Adipocyte (in vitro differentiated cells): ENCODE measurements at places on chromosomes 1 and 21.

DNA sequence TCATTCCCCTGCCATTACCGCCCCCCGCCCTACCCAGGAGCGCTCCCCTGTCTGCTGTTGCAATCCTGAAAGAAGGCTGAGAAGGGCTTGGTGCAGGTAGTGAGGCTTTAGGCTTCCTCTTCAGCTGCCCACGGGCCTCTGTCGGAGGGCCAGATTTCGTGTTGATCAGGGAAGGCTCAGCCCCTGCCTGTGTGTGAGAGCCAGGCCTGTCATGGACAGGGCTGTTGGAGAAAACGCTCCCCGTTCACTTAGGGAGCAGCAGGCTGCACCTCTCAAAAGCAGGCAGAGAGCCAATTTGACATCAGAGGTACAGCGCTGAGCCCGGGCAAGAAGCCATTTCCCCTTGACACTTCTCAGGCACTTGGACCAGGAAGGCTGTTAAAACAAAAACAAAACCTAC, 19.0 kb downstream of the TEX35 start:
- no peak for DNase-seq

DNA sequence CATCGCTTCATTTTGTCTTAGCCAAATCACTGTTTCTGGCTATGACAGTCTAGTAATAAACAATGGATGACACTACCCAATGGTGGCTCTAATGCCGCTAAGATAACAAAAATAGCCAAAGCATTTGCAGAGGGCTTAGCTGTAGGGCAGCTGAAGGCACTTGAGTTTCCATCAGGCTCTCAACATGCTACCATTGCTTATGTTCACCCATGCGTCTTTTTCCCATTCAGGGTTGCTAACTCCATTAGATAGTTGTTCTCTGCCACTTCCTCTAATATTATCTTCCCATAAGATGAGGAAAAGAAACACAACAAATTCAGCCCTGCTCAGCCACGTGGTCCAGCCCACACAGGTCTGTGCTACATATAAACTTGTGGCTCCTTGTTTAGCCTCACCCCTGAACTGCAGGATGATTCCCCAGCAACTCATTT, 159.6 kb downstream of the TOMM20 start:
- no peak for DNase-seq

GRCh38 chr1:192668409-192668983, 32.5 kb downstream of the RGS13 start:
- no peak for DNase-seq

DNA sequence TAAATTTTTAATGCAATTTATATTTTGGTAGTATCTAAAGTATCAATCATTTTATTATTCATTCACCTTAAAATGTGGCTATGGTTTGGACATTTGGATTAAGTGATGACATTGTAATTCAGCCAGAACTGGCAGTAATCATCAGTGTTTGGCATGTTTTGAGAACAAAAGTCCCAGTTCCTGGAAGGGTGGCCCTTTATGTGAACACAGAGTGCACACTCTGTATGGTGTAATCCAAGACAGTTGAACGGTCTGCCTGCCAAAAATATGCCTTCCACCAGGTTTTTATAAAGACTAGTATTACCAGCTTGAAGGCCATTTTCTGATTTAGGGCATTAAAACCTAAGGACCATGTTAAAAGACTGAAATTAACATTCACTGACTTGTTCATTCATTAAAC, 448.7 kb downstream of the LTN1 start:
- no peak for DNase-seq

- DNase-seq: no peak
Observed at GRCh38 chr1:44336668-44337067, 18.4 kb downstream of the ERI3 start.

- no peak for DNase-seq
Observed at GRCh38 chr1:110506541-110506940, 12.4 kb downstream of the KCNA10 start.

DNA sequence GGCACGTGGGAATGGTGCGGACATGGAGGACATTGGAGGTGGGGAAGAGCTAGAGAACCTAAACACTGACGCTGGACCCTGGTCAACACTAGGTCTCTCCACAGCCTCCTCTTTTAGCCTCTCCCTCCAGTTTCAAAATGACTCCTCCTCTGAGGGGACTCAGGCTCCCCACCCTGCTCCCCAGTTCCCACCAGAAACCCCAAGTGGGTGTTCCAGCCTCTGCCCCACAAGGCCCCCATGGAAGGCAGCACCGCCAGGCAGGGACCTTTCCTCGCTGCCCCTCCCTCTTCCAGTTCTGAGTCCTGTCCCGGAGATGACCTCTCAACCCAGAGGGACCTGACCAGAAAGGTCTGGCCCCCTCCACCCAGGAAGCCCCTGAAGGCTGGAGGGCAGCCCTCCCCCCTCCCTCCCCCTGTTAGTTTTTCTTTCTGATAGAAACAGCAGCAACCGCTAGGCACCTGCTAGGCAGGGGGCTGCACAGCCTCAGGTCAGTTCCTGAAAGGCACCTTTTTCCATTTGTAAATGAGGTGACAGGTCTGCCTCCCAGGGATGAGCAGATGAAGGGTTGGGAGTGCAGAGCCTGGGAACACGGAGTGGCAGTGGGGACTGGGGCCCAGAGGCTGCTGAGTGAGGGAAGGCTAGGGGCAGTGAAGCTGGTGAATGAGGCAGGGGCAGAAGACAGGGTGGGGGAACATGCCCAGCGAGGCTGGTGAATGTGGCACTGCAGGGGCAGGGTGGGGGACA, 9.3 kb upstream of the ITGB2 start:
- DNase-seq: no peak

DNA sequence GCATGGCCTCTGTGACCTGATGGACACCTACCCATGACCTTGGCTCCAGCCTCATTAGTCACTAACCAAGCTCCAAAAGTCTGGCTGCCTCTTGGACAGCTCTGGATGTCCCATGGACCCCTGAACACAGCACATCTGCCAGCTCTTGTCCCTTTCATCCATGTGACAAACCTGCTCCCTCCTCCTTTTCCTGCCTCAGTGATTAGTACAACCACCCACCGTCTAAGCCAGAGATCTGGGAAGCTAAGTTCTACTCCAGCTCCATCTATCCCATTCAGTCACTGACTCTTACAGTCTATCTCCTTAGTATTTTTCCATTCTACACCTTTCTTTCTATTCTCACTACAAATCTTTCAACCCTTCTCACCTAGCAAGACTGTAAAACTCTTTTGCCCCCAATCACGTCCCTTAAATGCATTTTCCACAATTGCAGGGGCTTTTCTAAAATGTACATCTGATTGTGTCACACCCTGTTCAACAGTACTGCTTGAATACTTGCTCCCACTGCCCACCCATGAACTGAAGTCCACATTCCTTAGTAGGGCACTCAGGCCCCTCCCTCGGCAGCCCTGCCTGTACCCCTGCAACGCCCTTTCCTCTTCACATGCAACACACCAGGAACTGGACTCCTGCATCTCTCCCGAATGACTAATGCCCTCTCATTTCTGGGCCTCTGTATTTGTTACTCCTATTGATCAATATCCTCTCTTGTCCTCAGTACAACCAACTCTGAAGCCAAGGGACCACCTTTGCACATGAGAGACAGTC, 7.2 kb downstream of the GPN2 start:
- DNase-seq: no peak

GRCh38 chr1:105485207-105485606, 1571.3 kb upstream of the PRMT6 start:
- peak; percentile 84 for DNase-seq

- DNase-seq: peak; percentile 85
Observed at GRCh38 chr1:67853704-67854103, 20.4 kb upstream of the GNG12 start.

- DNase-seq: no peak
Observed at GRCh38 chr21:42163511-42163863, 55.5 kb upstream of the ABCG1 start.

DNA sequence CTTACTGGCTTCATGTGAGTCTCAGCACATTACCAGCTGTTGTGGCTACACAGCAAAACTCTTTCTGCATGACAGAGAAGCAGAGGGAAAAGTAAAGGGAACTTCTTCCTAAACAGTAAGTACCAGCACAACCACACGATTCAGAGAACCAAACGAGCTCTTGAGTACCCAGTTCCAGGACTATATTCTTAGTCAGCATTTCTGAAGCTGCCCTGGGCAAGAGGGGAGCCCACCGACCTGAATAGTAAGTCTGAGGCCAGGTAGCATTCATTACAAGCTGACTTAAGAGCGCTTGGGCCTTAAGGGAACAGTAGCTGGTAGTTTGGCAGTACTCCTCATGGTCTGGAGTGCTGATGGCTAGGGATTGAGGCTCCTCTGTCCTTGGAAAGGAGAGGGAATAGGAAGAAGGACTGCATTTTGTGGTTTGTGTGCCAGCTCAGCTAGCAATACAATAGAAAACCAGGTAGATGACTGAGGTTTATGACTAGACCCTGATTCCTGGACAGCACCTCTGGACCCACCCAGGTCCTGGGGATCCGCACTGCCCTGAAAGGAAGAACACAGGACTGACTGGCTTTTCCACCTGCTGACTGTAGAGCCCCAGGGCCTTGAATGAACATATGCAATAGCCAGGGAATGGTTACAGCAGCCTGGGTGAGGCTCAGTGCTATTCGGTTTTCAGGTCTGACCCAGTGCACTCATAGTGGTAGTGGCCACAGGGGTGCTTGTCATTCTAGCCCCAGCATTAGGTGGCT, 396.8 kb upstream of the PRMT6 start:
- DNase-seq: no peak

GRCh38 chr1:218584418-218585155, 239.5 kb downstream of the TGFB2 start:
- DNase-seq: no peak

DNA sequence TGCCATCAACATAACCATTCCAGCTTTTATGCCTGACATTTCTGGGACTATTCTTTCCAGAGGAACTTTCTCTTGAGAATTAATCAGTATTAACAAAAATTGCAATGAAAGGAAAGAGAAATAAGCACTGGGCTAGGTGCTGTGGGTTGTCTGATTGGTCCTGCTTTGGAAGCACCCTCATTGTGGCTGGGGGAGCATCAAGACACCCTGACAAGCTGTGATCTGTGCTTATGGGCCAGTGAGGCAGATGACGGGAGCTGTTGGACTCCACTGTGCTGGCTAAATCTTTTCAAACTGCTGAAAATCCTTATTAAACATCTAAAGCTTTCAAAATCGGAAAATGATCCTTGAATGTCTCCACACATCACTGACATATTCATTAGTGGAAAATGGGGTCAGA, 20.0 kb downstream of the UBASH3A start:
- DNase-seq: no peak

- DNase-seq: no peak
Observed at GRCh38 chr1:87535551-87535950, 206.9 kb downstream of the LMO4 start.

GRCh38 chr1:84428235-84428634, 30.0 kb downstream of the DNASE2B start:
- no peak for DNase-seq

GRCh38 chr1:115230281-115230680, 107.8 kb downstream of the NGF start:
- no peak for DNase-seq

- DNase-seq: no peak
Observed at GRCh38 chr1:67827688-67828087, 5.6 kb downstream of the GNG12 start.

GRCh38 chr1:71015745-71016144, 31.9 kb downstream of the PTGER3 start:
- DNase-seq: no peak

- peak; percentile 41 for DNase-seq
Observed at GRCh38 chr21:37339552-37339939, 27.0 kb upstream of the DYRK1A start.

- DNase-seq: peak; percentile 92
Observed at GRCh38 chr1:36323636-36324352, at the start of gene EVA1B. Gene EVA1B, minus strand, starts transcription at chr1:36323645. Its CDS starts 608 bp downstream, at chr1:36323037.

DNA sequence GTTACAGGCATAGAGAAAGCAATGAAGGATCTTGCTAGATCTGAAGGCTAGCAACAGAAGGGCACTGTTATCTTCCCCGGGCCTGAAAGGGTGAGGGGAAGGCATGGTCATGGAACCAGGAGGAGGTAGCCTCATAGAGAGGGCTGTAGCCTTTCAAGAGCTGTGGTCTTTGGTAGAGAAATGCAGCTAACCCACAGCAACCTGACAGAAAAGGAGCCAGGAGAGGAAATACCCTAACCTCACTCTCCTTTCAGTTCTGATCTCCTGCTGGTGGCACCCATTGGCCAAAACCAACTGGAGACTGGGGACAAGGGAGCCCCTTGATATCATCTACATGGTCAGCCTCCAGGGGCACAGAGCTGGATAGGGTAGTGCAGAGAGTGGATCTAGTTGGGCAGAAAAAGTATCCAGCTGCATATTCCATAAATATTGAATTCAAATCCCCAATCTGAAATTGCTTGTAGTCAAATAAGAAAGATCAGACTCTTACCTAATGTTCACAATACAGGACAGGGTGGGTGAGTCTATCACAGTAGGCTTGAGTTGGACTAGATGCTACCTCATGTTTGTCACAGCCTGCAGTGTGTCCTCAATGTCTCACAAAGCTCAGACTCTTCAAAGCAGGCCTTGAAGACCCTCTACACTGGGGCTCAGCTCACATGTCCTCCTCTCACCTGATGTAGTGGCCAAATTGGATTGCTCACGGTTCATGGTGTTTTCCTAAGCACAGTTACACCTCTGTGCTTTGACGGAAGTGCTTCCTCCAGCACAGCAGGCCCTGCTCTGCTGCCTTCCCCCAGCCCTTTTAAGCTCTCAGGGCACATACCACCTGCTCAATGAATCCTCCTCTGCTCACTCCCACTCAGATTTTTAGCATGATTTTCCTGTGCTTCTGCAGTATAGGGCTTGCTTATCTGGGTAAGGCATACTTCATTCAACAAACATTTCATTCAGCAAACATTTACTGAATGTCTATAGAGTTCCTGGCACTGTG, 74.1 kb upstream of the JUN start:
- DNase-seq: peak; percentile 12

DNA sequence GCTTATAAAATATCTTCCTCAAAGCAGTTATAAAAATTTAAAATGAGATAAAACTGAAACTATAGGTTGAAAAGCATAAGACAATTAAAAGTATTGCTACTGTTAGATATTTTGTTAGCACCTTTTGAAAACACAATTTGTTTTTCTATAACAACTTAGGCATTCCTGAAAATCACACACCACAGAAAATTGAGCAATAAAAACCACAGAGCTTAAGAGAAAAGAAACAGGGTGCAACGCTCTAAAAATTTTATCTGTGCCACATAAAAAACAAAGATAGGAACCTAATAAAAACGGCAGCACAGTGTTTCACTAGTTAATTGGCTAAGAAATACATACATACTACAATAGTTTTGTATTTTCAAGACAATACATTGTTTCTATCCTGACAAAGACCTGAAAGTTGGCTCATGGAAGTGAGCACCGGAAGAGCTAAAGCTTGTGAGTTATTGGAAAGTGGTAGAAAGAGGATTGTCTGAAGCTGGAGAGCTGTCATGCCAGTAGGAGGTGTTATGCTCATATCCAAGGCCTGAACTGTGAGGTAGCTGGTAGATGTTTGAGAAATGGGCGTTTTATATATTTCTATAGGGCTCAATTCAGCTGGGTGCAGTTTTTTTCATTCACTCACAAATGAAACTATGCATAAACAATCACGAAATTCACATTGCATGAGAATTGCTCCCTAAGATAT, 45.8 kb downstream of the RGS7 start:
- no peak for DNase-seq
